ENCODE measurements at places on chromosomes 4 and X.

- DNase-seq = no peak
Measured at GRCh38 chrX:82232679-82233078, 1030.8 kb downstream of the SH3BGRL start.

GRCh38 chr4:133270021-133270570, 121.0 kb downstream of the PCDH10 start:
- DNase-seq = no peak

- DNase-seq = no peak
Measured at GRCh38 chr4:42148425-42148824, 4.0 kb downstream of the BEND4 start.

- DNase-seq = no peak
Measured at GRCh38 chr4:24274381-24274941, 309.9 kb downstream of the DHX15 start.

- DNase-seq = no peak
Measured at GRCh38 chrX:54992911-54993622, 921 bp downstream of the PFKFB1 start.
